Vagina (tissue), 2 donors: ENCODE measurements at places on chromosomes 3 and 15.

- DNase-seq: peak; percentile 82
Measured at GRCh38 chr15:101016581-101016980, 97.4 kb downstream of the LRRK1 start.

DNA sequence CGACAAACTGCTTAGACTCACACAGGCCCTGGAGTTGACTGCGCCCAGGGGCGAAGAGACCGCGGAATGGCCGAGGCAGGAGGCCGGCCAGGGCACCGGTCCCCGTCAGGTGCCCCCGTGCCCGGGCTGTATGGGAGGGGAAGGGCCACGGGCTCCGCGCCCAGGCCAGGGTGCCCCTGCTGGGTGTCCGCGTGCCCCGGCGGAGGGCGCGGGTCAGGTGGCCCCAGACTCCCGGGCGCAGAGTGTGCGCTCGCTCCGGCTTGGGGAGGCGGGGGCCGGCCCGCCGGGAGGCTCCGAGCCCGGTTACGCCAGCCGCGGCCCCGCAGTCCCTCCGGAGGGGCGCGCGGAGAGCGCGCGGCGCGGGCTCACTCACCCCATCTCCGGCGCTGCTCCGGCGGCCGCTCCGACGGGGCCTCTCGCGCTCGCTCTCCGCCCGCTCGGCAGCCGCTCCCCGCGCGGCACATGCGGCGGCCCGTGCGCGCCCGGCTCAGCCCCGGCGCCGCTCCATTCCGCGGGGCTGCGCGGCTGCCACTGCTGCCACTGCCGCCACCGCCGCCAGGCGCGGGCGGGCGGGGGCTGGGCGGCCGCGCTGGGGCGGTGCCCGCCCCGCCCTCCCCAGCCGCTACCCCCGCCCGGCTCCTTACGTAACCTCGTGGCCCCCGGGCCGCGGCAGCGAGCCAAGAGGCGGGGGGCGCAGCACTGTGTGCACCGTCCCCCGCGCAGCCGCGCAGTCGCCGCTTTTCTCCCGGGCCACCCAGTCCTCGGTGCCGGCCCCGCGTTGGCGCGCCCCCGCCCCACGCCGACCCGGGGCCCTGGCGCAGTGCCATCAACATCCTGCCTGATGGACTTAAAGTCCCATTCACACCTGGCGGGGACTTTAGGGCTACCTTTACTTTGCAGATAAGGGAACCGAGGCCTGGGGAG lies at the start of gene HOMER2:
TSS of gene HOMER2 (minus strand) at position 563 of the 924 bp plus-strand sequence. CDS start at position 378, 185 bp downstream.
- no peak for DNase-seq

DNA sequence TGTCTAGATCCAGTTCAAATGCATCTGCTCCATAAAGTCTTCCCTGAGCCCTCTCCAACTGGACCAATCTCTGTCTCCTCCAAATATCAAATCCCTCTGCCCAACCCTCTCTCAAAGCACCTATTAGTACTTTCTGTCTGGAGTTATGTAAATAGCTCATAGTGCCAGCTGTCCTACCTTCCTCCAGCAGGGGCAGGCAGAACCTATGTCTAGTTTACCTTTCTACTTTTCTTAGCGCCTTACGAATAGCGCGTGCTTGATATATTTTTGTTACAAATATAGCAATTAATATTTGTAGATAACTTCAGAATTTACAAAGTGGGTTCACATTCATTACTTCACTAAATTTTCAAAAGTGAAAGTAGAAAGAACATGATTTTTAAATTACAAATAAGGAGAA lies 14.0 kb upstream of the CCDC80 start:
- no peak for DNase-seq

DNA sequence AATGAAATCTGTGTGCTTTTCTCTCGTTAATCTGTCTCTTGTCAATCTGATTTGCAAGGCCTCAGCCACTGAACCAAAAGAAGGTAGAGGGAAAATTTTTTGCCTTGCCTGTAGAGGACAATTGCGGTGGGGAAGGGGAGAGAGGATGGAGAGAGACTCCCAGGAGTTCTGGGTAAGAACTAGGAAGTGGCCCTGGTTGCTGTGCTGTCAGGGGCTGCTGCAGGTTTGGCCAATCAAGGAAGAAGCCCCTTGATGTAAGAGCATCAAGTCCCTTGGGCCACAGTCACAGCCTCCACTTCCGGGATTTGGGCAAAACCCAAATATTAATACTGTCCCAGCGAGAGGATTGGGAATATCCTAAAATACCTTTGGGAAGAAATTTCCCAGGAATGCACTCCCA lies 43.3 kb downstream of the TRANK1 start:
- peak; percentile 6 for DNase-seq
